ENCODE measurements at places on chromosomes 3 and 15.
A peak's percentile ranks its signal among the peaks of the same experiment; 100 is the strongest.

DNA sequence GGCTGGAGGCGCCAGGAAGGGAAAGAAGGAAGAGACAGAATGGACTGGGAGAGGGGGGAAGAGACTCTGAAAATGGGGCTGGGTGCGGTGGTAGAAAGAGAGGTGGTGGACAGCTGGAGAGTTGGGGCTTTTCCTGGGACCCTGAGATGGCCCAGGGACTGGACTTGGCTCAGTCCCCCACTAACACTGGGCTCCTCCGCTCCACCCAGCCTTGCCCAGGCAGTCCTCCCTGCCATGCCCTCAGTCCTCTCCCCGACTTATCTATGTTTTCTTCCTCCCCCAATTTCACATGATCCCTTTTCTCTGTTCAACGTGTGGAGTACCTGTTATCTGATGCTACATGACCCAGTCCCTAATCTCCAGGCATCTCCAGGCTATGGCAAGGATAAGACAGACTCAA lies 6.3 kb upstream of the HCN4 start:
- DNase-seq: no peak

DNA sequence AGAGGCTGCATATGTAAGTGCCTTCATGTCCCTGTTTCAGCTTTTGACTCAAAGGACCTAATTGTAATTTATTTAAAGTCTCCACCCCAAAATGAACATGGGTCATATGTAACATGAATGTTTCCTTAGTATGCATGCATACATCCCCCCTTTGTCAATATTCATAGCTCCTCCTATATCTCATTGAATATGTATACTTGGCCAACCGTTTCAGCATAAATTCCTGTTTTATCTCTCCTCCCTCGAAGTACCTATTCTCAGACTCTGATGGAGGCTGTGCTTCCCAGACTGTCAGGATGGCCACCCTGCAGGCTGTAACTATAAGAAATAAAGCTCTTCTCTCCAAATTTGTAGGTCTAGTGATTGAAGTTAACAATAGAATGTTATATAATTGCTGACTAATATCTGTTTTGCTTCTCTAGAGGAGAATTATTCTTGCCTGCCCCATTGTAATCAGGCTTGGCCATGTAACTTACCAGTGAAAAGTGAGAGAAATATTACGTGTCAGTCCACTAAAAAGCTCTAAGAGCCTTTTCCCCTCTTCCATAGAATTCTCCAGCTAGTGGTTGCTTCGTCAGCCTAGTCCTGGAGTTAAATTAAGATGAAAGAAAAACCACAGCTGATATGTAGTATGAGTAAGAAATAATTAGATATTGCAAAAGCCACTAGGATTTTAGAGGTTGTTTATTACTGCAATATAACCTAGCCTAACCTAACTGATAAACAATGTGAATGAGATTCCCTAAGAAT lies 245.1 kb downstream of the ZNF385D start:
- DNase-seq: no peak

- no peak for DNase-seq
These were observed 740.5 kb downstream of the EPHA3 start for GRCh38 chr3:89847955-89848354.

DNA sequence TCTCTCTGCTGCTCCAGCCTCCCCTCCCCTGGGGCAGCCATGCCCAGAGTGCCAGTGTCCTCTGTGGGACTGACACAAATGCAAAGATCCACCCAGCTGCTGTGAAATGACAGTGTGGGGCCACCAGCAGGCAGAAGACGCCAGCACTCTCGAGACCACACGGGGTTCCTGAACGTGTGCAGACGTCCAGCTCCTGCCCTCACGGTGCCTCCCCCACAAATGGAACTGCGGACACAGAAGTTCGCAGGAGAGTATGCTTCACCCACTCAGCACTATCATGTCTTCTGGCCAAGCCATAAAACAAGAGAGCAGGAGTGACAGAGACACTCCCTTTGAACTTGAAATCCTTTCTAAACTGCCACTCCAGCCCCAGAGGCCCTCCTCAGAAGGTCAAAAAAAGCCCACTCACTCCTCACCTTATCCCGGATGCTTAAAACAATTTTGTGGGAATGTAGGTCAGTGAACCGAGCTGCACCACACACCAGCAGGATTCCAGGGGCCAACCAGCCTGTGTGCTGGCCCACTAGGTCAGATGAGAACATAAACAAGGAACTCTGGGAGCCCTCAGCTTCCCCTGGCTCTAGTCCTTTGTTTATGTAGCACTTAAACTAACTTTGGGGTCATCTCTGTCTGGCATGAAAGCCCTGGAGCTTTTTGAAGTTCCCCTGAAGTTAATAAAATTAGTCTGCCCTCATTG lies 112.6 kb downstream of the DNAJB8 start:
- no peak for DNase-seq

DNA sequence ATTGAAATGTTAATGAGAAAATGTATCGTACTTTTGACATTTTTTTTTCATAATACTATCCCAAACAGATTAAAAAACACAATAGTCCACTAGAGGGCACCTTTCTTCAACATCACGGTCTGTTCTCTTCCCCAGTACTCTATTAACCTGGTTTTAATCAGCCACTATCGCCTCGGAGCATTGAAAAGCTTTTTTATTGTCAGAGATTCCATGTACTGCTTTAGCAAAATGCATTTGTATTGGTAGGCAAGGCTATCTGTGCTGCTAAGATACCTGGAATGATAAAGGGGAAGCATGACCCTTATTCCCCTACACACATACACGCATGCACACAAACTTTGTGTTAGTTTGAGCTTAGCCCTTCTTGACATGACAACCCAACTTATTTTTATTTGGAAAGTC lies 160.1 kb upstream of the IL12A start:
- DNase-seq: peak; percentile 62

GRCh38 chr3:159616234-159616825 lies 372.3 kb upstream of the IL12A start:
- DNase-seq: peak; percentile 49

DNA sequence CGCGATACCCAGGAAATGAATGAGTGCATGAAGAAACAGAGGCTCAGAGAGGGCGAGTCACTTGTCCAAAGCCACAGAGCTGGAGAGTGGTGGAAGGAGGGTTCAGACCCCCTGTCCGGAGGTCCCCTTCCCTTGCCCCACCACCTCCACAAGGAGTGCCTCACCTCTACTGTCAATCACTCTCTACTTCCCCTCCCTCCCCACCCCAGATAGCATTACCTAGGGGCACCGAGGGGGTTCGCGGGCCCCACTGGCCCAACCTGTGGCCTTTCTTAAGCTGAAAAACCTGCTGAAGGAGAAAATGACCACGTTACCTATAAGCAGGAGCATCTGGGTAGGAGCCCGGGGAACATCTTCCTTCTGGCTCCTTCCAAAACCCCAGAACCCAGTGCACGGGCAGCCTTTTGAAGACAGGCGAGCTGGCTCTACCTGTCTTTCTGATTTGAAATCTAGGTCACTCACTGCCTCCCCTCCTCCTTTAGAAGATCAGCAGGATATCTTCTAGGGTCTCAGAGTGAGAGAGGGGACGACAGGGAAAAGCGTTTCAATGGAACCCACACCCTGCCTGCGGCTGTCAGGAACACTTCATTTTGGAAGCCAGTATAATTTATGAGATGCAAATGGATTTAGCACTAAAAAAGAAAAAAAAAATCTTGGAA lies 89.9 kb upstream of the MEF2A start:
- no peak for DNase-seq

- DNase-seq: no peak
These were observed 313.6 kb upstream of the ATP11B start for GRCh38 chr3:182479419-182480336.

DNA sequence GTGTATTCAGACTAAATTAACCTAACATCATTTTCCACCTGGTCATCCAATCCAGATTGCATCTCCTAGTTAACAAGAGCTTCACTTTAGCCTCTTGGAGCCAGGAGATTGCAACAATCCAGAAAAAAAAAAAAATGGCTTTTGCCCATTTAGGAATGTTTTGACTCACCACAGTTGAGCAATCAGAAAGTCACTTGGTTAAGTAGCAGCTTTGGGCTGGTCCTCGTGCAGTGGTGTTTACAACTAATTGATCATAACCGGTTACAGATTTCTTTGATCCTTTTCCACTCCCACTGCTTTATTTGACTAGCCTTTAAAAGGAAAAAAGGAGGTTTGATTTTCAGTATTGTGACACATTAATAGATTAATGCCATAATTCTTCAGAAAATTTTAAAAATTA lies 688.8 kb upstream of the CCDC54 start:
- DNase-seq: no peak

DNA sequence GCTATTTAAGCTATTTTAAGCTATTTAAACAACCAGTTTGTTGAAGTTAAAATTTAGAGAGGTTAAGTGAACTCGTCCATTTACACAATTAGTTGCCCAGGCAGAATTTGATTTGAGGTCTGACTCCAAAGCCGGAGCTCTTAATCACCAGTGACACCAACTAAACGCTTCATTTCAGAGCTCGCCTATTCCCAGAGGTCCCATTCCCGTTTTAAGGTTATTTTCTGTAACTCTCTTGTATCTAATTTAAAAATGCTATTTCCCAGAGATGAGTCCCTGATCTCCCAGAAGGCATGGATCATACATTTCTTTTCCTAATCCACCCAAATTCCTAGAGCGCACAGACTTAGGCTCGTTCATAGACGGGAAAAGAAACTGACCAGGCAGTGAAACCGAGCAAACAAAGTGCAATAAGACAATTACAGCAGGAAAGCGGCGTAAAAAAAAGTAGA lies 904 bp upstream of the MCTP2 start:
- DNase-seq: no peak

Data from HT-29 (cell line).